Activated CD8-positive, alpha-beta memory T cell treated with anti-CD3 and anti-CD28 coated beads for 1 hour (primary cell): ENCODE measurements at places on chromosomes 5 and 9.

DNA sequence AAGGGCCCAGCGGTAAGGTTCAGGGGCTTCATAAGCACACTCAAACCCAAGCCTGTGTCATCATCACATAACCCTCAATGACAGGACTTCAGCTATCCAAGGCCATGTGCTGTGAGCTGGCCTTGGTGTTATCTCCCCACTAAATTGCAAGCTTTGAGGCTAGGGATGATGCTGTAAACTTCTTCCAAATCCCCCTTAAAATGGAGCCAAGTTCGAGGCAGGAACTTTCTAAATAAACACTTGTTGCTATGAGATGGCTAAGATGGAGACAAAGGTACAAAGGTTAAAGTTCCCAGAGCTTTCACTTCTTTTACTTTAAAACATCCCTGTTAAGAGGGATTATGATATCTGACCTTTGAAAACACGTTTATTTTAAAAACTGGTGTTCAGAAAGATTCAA, 123.6 kb downstream of the MYO10 start:
- no peak for DNase-seq

- DNase-seq, result no peak
Measured at GRCh38 chr5:154162539-154163151, 27.9 kb upstream of the GALNT10 start.

- no peak for DNase-seq
Measured at GRCh38 chr5:98106116-98107031, 667.1 kb upstream of the RGMB start.

DNA sequence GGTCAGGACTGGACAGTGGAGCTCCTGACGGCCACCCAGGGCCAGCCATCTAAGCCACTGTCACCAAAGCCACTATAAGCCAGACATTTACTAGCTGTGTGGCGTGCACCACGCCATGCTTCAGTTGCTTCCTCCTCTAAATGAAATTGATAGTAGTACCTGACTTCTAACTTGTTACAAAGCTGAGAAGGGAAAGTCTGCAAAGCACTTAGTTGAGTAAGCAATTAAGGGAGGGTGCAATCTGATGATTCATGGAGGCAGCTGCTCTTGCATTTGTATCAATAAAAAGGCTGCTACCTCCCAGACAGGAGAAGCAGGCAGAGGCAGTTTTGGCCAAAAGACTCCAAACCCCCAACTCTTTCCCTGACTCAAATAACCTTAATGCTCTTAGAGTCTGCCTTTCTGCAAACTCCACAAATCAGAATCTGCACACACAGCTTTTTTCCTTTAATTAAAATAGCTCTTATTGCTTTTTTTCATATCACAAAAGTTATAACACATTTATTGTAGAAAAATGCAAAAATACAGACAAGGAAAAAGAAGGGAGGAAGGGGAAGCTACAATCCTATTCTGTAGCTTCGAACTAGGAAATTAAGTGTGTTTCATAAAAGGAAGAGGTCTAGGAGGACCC, 19.3 kb upstream of the RAPGEF1 start:
- no peak for DNase-seq

GRCh38 chr9:104301755-104302154, 202.3 kb upstream of the OR13F1 start:
- DNase-seq, result no peak
